ENCODE measurements at places on chromosomes 3 and 15.

DNA sequence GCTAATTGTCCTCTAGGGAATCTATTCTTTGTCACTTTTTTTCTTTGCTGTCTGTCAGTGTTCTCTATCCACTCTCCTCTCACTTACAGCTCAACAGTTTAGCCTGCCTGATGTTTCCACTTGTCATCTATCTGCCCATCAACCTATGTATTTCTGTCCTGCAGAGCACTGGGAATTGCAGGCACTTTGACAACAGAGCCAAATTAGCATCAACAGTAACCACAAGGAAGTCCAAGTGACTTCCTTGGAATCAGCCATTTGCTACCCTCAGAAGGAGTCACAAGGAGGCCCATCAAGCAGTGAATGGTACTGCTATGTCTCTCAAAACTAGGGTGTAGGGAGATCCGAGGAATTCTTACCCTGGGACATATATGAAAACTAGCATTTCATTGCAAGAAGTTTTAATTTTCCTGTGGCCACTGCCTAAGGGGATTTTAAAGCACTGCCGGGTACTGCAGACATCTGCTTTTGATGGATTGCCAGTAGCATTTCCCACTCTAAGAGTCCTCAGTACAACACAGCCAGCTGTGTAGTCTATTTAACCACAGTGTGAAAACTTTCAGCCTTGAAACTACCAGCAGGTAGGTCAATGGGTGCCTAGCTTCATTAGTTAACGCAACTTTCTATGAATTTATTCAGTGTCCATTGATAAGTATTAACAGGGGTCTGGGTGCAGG, 898.8 kb downstream of the NTRK3 start:
- DNase-seq = no peak

- DNase-seq = no peak
Observed at GRCh38 chr3:114454551-114455251, 160.9 kb downstream of the TIGIT start.

GRCh38 chr3:38353151-38353550, 6.6 kb downstream of the XYLB start:
- DNase-seq = no peak

- no peak for DNase-seq
Observed at GRCh38 chr3:13150624-13151023, 77.4 kb upstream of the IQSEC1 start.

DNA sequence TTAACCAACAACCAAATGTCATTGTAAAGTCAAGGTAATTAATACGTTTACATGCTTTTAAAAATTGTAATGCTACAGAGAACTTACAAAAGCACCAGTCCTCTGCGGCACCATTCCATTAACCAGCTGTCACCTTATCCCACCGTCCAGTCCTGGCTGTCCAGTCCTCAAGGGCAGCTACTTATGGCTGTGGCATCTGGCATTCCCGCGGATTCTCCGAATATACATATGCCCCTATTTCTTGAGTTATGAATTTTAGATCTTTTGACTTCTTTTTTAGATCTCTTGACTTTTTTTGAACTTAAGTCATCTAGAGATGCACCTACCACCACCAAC, 382 bp upstream of the POMGNT2 start:
- DNase-seq = no peak

DNA sequence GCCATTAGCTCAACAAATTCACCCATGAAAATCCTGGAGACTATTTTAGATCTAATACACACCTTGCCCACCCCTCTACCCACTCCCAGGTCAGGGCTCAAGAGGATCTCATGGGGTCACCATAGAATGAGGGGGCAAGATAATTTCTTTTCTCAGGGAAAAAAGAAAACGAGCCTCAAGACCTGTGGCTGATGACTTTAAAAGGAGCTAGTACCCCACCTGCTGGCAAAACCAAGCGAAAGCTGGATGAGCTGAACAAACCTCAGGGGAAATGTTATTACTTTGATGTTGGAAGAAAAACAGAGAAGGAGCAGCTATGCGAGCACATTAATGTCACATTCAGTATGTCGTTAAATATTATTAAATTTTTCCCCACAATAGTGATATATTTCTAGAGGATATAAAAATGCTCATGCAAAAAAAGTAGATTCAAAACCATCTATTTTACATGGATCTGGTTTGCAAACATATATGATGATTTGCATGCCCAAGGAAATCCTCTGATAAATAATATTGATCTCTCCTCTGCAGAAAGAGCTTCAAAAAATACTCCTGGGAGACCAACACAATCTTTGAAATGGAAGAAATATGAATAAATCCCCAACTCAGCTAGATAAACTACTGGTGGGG, 37.7 kb downstream of the PLD1 start:
- peak; percentile 67 for DNase-seq

DNA sequence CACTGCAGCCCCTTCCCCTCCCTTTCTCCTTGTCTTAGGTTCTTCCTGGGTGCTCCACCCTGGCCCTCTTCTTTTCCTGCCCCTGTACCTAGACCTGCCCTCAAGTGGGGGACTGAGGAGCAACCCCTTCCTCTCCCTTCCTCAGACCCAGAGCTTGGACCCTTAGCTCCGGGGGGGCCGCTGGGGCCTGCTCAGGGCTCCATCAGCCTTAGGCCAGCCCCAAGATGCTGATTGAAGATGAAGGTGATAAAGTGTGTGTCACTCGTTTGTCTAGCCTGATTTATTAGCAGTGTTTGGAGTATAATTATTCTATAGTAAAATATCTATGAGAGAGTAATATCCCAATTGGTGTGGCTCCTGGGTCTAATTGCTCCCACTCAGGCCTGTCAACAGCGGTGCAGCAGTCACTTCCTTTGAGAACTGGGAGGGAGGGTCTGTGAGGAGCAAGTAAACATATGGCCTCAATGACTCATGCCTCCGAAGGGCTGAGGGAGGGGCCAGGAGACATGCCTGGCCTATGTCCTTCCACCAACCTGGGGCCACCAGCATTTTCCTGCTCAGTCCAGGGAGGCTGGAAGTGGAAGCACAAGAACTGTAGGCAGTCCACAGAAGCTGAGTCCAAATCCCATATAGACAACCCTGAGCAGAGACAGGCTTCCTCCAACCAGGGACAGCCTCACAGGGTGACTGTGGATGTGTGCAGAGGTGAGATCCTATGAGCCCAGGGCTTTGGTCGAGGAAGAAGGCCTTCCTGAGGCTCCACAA, 123.2 kb downstream of the DNAJB8 start:
- no peak for DNase-seq

- DNase-seq = peak; percentile 64
Observed at GRCh38 chr3:143529018-143529478, 319.2 kb downstream of the SLC9A9 start.

DNA sequence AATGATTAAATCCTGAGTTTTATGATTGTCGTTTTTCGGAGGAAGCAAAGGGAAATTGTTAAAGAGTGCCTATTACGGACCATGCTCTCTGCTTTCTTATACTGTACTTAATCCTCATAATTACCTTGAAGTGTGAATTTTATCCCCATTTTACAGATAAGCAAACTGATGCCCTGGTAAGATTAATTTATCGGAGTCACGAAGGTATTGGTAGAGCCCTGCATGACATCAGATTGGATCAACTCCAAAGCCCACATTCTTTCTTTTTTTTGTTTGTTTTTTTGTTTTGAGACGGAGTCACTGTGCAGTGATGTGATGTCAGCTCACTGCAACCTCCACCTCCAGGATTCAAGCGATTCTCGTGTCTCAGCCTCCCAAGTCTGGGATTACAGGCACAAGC, 1.6 kb upstream of the GNB4 start:
- no peak for DNase-seq

DNA sequence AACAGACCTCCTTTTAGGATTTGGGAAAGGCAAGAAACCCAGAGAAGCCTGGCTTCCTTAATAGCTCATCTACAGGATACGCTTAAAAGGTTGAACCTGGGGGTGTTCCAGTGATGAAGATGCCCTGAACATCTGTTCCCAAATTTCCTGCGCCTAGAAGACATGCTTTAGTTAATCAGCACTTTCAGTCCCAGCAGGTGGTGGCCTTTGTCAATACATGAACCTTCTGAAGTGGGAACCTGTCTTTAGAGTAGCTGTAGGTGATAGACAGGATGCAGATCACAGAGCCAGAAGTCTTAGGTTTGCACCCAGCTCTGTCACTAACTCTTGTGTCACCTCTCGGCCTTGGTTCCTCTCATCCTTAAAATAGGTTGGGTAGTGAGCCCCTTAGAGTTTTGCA, 149.7 kb upstream of the SYNPR start:
- no peak for DNase-seq

- no peak for DNase-seq
Observed at GRCh38 chr3:42839616-42840015, 30.4 kb downstream of the ACKR2 start.

GRCh38 chr3:55066551-55067047, 138.7 kb upstream of the LRTM1 start:
- no peak for DNase-seq

- DNase-seq = no peak
Observed at GRCh38 chr3:65873869-65874268, 164.8 kb downstream of the MAGI1 start.

DNA sequence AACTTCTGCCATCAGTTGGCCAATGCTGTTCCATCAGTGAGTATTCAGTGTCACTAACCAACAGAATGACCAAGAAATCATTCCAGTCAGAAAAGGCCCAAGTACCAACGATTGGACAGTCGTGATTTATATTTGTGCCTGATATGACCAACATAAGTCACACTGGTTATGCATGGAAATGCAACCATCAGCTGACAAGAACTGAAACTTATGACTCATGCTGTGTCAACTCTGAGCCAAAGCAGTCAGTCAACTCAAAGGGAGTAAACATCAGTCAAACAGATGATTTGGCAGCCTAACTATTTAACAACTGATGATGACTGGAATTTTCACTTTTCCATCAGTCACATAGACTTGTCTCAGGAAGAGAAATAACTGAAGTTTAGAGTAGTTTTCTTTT, 142.4 kb downstream of the ANXA2 start:
- no peak for DNase-seq

- DNase-seq = no peak
Observed at GRCh38 chr3:151214459-151214858, 11.4 kb upstream of the GPR171 start.

DNA sequence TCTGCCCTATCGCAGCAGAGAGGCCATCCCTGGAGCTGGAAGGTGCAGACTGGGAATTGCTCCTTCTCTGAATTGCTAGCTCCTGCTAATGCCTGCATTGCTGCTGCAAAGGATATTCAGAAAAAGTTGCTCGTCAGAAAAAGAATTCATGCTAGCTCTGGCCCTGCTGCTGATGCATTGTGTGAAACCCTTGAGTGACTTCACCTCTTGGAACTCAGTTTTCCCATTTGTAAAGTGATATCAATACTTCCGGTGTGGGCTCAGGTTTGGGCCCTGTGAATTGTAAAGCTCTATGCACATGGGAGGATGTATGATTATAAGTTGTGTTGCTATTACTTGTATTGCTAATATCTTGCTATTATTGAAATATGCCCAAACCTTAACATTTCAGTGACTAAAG, 11.4 kb downstream of the SQOR start:
- DNase-seq = no peak

DNA sequence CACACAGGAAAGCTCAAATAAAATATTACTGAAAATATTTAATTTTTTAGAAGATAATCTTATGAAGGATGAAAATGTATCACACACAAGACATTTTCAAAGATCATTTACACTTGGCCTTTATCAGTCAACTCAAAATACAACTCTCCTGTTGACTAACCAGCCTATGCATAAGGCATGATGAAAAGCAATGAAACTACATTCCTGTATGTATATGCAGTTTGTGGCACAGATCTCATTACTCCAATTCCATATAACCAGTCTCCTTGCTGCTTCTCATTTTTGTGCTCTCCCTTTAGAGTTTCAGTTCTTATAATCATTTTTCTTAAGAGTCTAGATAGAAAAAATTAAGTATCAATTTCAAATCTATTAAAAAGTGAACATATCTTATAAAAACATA, 25.8 kb downstream of the AQR start:
- no peak for DNase-seq

Data from psoas muscle (tissue), 8 donors.